ENCODE measurements at places on chromosomes 4 and X.

DNA sequence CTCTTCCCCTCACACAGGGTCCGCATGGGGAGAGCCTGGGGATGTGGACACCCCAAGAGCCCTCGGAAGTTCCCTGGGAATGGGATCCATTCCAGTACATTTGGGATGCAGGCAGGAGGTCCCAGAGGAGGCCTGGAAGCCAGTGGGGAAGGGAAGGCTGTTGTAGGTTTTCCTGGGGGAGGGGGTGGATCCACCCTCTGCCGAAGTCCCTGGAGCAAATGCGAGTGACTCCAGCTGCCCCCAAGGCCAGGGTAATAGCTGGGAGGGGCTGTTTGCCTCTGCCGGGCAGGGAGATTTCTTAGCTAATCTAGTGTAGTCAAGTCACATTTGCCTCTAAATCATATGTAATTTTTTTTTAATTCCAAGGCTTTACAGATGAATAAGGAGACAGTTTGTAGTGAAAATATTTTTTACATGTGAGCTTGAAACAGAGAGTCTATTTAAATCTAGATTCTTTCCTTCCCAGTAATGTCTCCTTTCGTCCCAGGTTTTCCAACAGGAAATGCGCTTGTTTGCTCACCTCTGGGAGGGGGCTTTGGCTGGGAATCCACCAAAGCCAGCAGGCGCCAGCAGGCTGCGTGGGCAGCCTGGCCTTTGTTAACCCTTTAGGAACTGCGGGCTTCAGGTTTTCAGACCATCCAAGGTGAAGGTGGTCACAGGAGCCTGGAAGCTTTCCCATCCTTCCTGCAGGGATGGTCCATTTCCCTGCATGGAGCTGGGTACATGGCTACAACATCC, 26.8 kb downstream of the SH3TC1 start:
- DNase-seq = no peak

GRCh38 chr4:82528868-82529267, 32.9 kb downstream of the TMEM150C start:
- no peak for DNase-seq

DNA sequence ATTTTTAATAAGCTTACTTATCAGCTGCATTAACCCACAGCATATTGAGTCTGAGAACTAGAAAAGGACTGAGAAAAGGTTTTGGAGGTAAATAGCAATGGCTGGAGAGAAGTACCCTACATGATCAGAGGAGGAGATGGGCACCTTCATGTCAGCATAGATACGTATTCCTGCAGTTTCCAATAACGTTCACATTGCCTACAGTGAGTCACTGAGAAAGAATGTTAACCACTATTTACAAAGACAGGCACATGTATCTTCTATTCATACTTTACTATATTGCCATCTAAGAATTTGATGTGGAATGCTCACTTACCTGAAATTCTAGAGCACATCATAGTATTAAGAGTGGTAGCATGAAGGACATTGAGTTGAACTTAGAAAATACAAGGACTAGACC, 92.5 kb downstream of the TLL1 start:
- no peak for DNase-seq

- DNase-seq = no peak
These were observed 72.5 kb downstream of the PRPS1 start for GRCh38 chrX:107700790-107701189.

GRCh38 chrX:130378024-130378669, 7.3 kb downstream of the GPR119 start:
- no peak for DNase-seq
